HT1080 (cell line): ENCODE measurements at places on chromosomes 2 and 18. TPM values are rescaled to one million over a fixed set of nuclear protein-coding genes. Genes with fewer than 3 reads are reported as not detected.

- DNase-seq, result no peak
Observed at GRCh38 chr18:77087393-77088141, 45.0 kb downstream of the MBP start.

DNA sequence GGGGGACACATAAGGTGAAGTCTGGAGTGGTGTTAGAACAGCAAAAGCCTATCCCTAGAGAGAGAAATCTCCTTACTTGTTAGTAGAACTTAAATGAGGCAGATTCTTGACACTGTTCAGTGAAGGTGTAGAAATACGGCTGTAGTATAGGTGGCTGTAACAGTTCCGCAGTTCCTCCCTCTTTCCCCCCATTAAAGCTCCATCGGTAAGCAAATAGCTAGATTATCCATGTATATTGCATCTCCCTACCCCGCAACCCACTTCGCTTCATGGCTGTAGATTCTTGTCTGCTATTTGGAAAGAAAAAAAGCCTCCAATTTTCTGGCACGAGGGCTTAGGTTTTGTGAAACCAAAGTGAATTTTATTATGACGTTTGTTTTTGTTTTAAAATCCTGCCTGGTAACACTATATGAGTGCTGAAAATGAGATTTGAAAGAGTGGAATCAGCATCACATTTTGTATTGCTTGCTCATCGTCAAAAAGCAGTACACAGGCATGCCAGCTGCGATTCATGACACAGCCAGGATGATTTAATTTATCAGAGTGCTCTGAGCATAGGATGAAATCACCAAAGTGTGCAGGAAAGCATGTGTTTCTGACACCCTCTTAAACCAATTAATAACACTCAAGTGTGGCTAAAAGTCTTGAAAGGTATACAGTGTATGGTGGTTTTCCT, 1.4 kb downstream of the FAM171B start:
- DNase-seq, result peak; percentile 28

- DNase-seq, result no peak
Observed at GRCh38 chr2:172129404-172129803, 26.7 kb upstream of the DLX2 start.

- DNase-seq, result peak; percentile 66
Observed at GRCh38 chr2:112187805-112188596, 49.8 kb downstream of the FBLN7 start.

- no peak for DNase-seq
Observed at GRCh38 chr2:188046437-188046836, 245.2 kb upstream of the GULP1 start.

DNA sequence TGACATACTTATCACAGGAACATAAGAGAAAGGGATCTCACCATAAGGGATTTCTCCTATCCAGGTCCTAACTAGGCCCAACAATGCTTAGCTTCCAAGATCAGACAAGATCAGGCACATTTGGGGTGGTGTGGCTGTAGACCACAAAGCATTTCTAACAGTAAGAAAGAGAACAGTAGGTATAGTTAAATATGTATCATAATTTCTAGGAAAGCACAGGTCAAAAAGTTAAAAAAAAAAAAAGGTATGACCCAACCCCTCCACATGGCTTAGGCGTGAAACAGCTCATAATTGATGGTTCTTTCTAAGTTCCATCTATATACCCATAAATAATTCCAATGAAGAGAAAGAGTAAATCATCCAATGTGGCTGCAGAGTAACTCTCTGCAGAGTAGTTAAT, 6.9 kb downstream of the PRKD3 start:
- no peak for DNase-seq

DNA sequence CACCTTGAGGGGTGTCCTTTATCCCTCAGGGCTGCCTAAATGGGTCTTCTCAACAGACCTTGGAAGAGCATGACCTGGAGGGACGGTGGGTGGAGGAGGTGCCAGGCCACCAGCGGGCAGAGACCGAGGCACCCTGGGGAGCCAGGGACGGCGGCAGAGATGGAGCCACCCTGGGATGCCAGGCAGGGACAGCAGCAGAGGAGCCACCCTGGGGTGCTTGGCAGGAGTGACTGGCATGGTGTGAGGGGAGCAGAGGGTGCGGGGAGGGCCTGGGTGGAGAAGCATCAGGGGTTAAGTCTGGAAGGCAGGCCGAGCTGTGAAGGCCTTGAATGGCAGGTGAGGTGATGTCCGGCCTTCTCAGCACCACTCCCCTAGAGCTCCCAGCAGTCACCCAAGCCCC, 56.1 kb downstream of the CIB4 start:
- DNase-seq, result no peak

DNA sequence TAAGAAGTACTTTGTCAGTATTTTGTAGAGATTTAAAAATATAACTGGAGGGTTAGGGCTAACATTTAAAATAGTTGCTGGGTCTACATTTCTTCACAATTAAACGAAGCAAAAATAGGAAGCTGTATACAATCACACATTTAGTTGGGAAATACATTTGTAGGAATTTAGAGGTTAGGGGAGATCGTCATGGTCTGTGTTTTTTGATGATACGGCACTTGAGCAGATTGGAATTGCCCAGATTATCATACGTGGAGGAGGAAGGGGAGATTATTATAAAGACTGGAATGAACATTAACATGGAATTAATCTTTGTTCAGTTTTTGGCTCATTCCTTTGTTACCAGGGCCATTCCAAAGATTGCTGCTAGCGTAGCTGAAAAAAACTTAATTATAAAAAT, 84.6 kb downstream of the MTA3 start:
- DNase-seq, result no peak

TNFRSF11A gene
- 9.8 and 13.1 TPM in 2 replicates for total RNA-seq

RSAD2 gene
- not detected in 2 replicates for total RNA-seq

CD28 gene
- 0.03 TPM in 1 of 2 replicates, not detected in the other for total RNA-seq

CNGA3 gene
- not detected in 2 replicates for total RNA-seq
